ENCODE measurements at places on chromosomes 4 and X.

GRCh38 chr4:75099321-75099720, 166.4 kb downstream of the PARM1 start:
- no peak for DNase-seq

GRCh38 chr4:24533364-24533763, 51.0 kb downstream of the DHX15 start:
- no peak for DNase-seq

DNA sequence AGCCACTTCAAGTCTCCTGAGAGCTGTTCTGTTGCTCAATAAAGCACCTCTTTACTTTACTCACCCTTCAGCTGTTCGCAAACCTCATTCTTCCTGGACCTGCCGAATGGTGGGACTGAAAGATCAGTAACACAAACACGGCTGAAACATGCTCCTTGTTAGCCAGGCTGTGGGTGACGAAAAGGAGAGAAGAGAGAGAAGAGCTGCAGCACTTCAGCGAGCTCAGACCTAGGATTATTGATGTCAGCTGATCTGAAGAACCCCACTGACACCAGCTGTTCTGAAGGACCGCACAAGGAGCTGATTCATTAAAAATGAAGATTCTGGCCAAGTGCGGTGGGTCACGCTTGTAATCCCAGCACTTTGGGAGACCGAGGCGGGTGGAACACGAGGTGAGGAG, 2020.0 kb upstream of the ADGRL3 start:
- DNase-seq = no peak

DNA sequence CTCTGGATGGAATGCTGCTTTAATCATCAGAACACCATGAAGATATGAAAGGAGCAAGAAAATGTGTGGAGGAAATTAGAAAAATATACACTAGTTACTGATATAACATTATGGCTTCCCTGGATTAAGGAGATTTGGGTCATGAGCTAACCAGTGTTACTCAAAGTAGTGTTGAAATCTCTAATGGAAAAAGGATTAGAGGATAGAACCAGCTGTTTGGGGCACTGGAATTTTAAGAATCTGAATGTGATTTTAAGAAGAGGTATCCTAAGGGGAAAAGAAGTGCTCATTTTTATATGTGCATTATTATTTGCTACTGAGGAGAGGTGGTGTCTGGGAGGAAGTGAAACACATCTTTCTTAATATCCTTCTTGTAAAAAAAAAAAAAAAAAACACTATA, 164.1 kb upstream of the PPARGC1A start:
- DNase-seq = no peak

GRCh38 chr4:74545448-74545847, 100.5 kb downstream of the AREG start:
- DNase-seq = no peak

DNA sequence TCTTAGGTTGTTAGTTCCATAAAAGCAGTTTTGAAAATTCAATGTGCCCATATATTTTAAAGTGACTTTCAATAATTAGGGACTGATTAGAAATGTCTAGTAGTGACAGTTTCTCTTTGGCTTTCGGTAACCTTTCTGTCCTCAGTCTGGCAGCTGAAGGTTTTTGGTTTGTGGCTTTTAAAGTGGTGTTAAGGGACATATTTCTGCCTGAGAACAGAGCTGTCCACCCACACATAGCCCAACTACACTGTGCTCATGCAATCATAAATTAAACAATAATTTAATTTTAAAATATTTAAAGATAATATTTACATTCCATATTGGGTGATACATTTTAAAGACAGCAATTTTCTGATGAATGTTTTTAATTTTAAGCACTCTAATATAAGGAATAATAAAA, 335.0 kb upstream of the TENM3 start:
- DNase-seq = no peak

GRCh38 chr4:93645120-93645519, 183.4 kb upstream of the ATOH1 start:
- no peak for DNase-seq

GRCh38 chr4:183030309-183030708, 68.7 kb upstream of the WWC2 start:
- DNase-seq = no peak

GRCh38 chrX:45001048-45001447, 128.1 kb downstream of the KDM6A start:
- DNase-seq = no peak

DNA sequence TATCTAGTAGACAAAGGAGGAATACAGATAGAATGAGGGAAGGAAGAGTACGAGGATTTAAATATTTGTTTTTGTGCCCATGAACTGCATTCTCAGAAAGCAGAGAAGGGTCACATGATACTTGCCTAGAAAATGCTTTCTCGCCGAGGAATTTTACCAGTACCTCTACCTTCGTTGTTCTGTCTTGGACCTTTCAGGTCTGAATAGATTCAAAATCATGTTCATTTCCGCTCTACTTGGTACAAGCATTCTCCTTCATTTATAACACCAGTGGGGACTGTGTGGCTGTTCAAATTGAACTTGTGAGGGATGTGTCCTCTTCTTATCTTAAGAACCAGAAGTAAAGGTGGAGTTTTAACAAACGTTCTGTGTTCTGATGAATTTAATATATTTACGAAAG, 1.9 kb downstream of the USP38 start:
- no peak for DNase-seq

- no peak for DNase-seq
Measured at GRCh38 chr4:93828995-93829819, 654 bp downstream of the ATOH1 start.

DNA sequence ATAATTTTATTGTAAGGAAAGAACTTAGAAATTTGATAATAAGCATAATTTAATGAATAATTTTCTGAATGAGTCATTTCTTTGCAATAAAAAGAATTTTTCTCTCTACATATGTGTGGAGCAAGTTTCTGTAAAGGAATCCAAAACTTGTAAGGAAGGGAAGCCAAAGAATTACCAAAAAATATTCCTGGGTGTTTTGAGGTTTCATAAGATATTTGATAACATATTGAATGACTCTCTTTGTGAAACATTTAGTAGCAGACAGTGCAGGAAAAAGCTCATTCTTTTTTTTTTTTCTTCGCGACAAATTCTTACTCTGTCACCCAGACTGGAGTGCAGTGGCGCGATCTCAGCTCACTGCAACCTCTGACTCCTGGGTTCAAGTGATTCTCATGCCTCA, 469.0 kb upstream of the MAGEB2 start:
- DNase-seq = no peak

DNA sequence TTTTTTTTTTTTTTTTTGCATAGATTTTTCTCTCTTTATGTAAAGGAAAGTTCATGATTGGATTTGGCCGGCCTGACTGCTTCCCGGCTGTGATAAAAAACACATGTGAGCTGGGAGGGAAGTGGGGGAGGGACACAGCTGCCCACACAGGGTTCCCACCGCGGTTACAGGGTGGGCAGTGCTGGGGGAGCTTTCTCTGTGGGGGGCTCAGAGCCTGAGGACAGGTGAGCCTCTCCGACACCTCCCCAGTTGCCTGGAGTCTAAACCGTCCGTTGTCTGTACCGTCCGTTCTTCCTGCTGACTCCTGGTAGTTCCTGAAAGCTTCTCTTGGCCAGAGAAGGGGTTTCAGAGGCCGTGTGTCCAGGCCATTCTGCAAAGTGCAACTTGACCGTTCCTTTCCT, 21.8 kb downstream of the SHOX start:
- DNase-seq = no peak

- DNase-seq = no peak
Measured at GRCh38 chrX:130304587-130305368, 34.9 kb upstream of the SLC25A14 start.

- no peak for DNase-seq
Measured at GRCh38 chrX:63740382-63740781, 44.6 kb downstream of the ARHGEF9 start.

DNA sequence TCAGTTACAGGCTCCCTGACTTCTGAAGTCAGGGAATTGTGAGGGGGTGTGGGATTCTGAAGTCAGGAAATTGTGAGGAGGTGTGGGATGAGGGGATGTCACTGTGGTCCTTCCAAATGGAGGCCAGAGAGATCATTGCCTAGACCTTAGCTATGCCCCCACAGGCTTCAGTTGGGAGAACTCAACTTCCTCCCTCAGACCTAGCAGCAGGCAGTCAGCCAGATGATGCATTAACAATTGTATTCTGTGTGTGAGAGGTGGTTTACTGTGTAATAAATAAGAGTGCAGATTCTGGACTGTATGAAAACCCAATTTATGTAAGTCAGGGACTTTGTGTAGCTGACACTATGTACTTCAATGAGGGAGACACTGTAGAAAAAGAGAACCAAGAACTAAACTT, 65.7 kb downstream of the FREM3 start:
- no peak for DNase-seq

DNA sequence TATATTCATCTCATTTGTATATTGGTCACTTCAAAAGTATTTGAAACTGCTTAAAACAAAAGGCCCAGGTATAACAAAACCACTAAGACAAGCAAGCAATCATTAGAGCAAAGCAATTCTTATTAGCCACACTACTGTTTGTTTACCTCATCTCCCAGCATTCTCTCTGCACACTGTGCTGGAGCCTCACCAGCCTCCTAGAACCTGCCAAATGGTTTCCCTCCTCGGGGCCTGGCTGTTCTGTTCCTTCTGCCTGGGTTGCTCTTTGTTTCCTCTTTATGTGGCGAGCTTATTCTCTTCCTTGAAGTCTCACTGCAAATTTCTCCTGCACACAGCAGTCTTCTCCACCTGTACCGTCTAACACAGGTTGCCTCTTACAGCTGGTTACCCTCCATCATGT, 67.5 kb upstream of the MND1 start:
- no peak for DNase-seq

- DNase-seq = no peak
Measured at GRCh38 chrX:21708116-21708515, 49.8 kb downstream of the SMPX start.

DNA sequence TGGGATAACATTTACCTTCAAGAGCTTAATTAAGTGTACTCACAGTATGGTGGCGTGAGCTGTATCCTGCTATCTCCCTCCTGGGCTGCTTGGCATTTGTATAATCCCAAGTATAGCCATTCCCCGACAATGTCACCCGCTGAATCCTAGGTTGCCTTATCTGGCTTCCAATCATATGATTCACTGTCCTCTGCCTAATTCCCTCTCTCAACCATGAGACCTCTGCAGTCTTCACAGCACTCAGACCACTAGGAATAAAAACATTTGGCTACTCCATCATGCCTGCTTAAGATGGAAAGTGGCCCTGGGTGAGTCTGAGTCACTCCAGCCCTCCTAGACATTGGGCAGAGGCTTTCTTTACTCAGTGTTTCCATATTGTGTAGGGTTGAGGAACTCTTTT, 28.9 kb upstream of the WDFY3 start:
- no peak for DNase-seq

GRCh38 chrX:49838374-49838773, 9.3 kb downstream of the PAGE4 start:
- DNase-seq = no peak

DNA sequence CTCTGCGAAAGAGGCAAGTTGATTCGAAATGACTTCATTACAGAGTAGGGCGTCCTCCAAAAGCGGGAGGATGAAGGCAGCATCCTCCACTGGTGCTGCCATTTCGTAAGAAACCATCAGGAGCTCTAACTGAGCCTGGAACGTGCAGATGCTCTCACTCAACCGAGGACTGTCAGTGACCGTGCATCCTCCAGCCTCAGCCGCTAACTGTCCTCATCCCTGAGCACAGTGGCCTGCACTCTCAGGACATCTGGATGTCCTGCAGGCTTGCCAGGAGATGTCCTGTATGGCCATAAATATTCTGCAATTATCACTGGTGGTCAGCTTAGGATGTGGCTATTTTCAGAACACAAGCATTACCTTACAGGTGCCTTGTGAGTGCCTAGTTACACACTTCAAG, 107.1 kb upstream of the ADRA2C start:
- no peak for DNase-seq

GRCh38 chr4:54727346-54727745, 69.6 kb downstream of the KIT start:
- DNase-seq = no peak

- DNase-seq = no peak
Measured at GRCh38 chr4:107153228-107153627, 117.1 kb upstream of the DKK2 start.

- DNase-seq = no peak
Measured at GRCh38 chr4:6333301-6334202, 63.9 kb downstream of the WFS1 start.

DNA sequence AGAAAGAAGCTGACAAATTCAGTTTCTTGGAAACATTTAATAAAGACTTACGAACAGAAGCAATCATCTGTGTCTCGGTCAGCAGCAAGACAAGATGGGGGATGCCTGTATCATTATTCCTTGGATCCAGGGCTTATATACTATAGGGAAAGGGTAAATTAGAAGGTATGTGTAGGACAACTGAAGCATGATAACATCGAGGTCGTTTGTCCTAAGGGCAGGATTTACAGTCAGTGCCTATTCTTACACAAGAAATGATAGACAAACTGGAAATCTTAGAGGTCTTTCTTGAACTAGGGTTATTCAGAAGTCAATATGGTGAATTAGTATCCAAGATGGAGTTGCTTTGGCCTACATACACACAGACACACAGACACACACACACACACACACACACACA, 553.0 kb downstream of the STPG2 start:
- DNase-seq = no peak

DNA sequence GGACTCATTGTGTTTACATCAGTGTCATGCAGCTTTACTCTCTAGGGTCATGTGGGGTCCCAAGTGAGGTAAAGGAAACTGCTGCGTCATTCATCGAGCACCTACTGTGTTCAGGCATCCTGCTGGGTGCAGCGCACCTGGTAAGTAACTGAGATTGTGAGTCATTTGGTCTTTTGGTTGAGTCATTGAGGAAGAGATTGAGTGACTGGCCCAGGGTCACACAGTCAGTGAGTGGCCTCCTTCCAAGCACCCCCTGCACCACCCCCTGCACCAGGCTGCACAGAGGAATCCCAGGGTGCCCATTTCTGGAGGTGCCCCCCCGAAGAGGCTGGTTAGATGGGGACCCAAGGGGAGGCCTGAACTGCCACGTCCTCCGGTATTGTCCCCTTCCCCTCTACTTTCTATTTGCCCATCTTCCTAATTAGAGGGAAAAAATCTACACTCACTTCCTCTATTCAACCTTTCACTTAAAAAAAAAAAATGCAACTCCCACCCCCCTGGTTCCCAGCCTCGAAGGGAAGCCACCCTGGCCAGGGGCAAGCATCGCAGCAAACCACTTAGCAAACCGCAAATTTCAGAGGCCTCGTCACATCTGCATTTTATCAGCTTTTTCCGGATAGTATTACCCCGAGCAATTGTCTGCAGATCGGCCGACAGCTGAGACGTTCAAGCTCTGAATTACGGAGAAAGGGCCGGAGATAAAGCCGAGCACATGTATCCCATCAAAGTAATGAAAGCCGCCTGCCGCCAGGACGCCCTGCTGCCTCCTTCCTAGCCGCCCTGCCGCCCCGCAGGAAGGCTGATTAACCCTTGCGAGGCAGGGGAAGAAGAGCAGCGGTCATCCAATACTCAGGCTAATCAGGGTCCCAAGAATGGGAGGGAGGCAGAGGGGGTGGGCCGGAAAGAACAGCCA, 96.3 kb upstream of the MSX1 start:
- no peak for DNase-seq

Data from omental fat pad (tissue), 4 donors.